CD14-positive monocyte (primary cell): ENCODE measurements at places on chromosomes 6 and 20. TPM values are rescaled to one million over a fixed set of nuclear protein-coding genes. Genes with fewer than 3 reads are reported as not detected.

IFT52 gene
- polyA plus RNA-seq, result 10.6 and 17.6 TPM in 2 replicates

SIRPG gene
- polyA plus RNA-seq, result 0.52 TPM

LY86 gene
- 454 TPM for polyA plus RNA-seq

BCL2L1 gene
- polyA plus RNA-seq, result 16.8 and 18.9 TPM in 2 replicates

RSPH4A gene
- not detected for polyA plus RNA-seq

TTBK1 gene
- not detected for polyA plus RNA-seq

RPN2 gene
- polyA plus RNA-seq, result 215 TPM

OPN5 gene
- polyA plus RNA-seq, result not detected

KCNK5 gene
- polyA plus RNA-seq, result not detected

PSORS1C1 gene
- not detected for polyA plus RNA-seq

SLC29A1 gene
- 23.2 and 25.7 TPM in 2 replicates for polyA plus RNA-seq

ULBP2 gene
- not detected for polyA plus RNA-seq

PPIL6 gene
- polyA plus RNA-seq, result 0.09 and 0.14 TPM in 2 replicates

ZNF217 gene
- 13.4 and 24.4 TPM in 2 replicates for polyA plus RNA-seq

KCNK15 gene
- 0.03 TPM in 1 of 2 replicates, not detected in the other for polyA plus RNA-seq

MAP7 gene
- 1.2 TPM for polyA plus RNA-seq

SLC32A1 gene
- not detected in 2 replicates for polyA plus RNA-seq

FERMT1 gene
- not detected for polyA plus RNA-seq

PRR18 gene
- polyA plus RNA-seq, result not detected

RNASET2 gene
- polyA plus RNA-seq, result 562 TPM

SNAP91 gene
- polyA plus RNA-seq, result not detected

PACSIN1 gene
- polyA plus RNA-seq, result not detected
